ENCODE measurements at places on chromosomes 6 and 20. TPM values are rescaled to one million over a fixed set of nuclear protein-coding genes. Genes with fewer than 3 reads are reported as not detected.

Gene BPI
- total RNA-seq = not detected

Gene TOX2
- total RNA-seq = 0.32 TPM

DNA sequence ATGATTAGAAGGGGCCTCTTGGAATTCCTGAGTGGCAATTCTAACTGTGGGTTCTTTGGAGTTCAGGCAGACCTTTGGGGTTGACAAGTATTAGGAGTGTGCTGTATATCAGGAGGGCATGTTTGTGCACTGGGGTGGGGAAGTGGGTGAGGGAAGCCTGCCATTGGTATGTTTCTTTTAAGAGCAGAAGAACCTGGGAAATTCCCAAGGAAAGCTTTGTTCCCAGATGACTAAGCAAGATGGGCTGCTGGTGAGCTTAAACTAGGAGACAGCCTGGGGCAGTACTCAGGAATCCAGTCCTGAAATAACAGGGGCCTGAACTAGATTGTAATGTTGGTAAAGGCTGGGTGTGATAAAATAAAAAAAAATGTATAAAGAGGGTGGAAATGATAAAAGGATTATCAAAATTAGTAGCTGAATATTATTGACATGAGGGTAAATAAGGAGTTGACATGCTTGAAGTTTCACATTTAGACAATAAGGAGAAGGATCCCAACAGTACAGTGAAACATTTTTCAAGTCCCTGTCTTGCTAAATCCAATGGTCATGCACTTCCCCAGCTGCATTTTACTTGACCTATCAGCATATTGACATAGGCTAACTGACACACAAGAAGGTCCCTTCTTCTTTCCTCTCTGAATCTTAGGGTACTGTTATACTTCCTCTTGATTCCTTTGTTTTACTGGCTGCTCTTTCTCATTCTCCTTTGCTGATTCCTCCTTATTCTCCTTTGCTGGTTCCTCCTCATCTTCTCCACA is 18.4 kb upstream of the IFNGR1 start:
- DNase-seq = no peak

GRCh38 chr6:139436200-139436956 is 61.9 kb upstream of the CITED2 start:
- DNase-seq = no peak

Gene BACH2
- total RNA-seq = 5.9 TPM

DNA sequence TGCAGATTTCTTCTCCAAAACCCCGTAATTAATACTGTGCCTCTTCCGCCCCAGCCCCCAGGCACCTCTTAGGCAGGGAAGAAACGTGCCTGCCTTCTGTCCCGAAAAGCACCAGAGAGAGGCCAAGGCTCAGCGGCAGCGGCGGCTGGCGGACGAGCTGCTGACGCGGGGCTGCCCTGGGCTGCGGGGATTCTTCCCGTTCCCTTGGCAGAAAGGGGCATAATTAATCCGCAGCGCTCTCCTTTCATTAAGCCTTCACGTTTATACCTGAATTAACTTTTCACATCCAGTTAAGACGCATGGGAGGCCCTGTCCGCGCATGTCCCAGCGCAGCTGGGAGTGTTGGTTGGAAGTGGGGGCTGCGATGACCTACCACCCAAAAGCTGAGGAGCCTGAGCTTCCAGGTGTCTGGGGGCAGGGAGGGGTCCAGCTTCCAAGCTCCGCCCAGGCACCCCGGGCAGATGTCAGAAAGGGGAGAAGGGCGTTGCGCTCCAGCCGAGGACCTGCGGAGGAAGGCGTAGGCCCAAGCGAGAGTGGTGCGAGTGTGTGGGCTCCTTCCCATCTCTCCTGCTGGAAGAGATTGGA is 167.4 kb upstream of the LRFN2 start:
- no peak for DNase-seq

GRCh38 chr20:41309817-41310216 is 7.7 kb downstream of the ZHX3 start:
- DNase-seq = no peak

Gene LRRC73
- total RNA-seq = not detected

DNA sequence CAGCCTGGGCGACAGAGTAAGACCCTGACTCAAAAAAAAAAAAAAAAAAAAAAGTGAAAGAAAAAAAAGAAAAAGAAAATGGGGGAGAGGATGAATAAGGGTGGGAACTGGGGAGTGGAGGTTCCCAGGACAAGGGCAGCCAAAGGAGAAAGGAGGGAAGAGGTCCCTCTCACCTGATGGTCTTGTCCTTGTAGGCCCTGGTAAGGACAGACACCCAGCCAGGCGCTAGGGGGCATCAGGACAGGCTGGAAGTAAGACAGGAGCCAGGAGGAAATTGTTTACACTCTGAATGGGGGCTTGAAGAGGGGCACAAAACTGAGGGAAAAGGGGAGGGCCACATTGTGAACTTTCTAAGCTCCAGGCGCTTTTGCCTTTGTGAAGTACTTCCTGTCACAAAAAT is 2.3 kb upstream of the ALDH5A1 start:
- DNase-seq = no peak

- DNase-seq = no peak
Measured at GRCh38 chr6:17061097-17061496, 40.8 kb upstream of the STMND1 start.

DNA sequence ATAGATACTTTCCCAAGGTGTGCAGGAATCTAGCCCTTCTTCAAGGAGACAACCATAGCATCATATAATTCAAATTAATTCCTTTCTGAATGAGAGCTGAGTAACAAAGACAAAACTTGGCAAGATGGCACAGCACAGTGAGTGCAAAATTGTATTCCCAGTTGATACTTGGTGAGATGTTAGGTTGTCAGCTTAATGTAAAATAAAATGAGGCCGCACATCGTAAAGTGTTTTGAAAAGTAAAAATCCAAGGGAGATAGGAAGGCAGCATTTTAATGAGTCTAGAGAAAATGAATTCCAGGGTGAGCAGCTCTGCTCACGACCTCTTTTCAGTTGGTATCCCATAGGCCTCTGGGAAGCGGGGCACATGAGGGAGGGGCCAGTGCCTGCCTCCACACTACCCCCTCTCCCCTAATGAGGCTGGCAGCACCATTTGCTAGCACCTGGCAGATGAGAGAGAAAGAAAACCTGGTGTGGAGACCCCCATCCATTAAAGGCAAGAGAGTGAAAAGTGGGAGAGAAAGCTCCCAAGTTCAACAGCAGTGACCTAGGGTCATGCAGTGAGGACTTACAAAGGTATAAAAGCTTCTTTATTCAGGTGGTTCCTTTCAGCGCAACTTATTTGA is 158.4 kb downstream of the BTBD9 start:
- DNase-seq = no peak

DNA sequence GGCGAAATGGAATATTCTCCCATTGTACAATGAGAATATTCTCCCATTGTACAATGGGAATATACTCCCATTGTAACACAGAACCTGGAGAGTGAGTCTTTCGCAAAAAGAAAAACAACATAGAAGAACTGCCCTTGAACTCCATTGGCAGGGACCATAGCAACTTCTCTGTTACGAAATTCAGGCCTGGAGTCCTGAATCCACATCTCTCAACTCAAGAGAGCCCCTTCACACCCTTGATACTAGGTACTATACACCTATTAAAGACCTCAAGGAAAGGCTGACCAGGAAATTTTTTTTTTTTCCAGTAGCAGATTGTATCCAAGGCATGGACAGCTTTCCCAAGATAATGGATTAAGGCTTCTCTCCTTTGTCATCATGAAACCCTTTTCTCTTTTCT is 1687.0 kb downstream of the GRIK2 start:
- no peak for DNase-seq

Gene HDGFL1
- not detected for total RNA-seq

- DNase-seq = no peak
Measured at GRCh38 chr6:111832833-111833418, 40.3 kb downstream of the FYN start.

DNA sequence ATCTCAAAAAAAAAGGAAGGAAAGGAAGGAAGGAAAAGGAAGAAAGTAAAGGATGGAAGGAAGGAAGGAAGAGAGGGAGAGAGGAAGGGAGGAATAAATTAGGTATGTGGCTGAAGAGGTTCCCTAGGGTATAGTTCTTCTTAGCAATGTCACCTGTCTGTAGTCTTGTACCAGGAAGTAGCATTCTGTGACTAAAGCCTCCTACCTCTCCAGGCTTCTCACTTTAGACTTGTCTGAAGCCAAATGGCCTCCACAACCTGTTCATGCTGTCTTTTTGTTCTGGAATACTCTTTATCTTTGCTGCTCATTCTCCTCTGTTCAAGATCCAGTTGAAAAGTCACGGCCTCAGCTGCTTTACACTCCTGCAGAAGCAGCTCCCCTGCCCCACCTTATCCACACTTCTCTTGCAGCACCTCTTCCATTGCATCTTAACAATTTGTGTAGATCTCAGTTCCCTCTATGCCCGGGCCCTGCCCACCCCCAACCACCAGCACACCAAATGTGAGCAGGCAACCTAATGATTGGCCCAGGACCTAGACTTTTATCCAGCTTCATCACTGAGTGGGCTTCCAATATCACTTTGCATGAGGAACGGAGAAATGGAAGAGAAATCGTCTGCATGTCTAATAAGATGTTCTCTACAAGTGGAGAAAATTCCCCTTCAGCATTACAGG is 19.1 kb downstream of the GCNT2 start:
- no peak for DNase-seq

GRCh38 chr6:55980627-55981211 is 105.3 kb upstream of the BMP5 start:
- DNase-seq = no peak

Gene DLL1
- 5.3 TPM for total RNA-seq

DNA sequence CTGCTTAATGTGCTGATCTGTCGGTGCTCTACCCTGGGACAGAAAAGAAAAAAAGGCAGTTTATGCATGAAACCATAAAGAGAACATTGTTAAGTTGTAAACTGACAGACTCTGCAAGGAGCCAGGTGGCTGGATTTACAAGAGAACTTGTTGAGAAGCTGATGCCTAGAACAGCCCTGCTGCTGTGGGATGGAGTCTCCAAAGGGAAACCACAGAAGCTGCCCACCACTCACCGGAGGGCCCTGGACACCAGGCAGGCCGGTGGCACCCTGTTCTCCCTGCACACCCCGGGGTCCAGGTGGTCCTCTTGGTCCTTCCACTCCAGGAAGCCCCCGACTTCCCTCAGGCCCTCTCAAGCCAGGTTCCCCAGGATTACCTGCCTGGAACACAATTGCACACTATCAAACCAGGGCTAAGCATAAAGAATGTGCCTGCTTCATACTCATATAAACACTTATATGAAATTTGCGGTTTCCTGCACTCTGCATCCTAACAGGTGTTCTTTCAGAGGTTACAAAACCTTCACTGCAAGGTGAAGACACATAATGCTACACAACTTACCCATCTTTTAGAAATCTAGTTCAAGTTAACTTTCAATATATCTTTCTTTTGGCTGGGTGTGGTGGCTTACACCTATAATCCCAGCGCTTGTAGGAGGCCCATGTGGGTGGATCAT is 68.2 kb downstream of the COL9A1 start:
- no peak for DNase-seq

GRCh38 chr20:14566505-14566904 is 229.1 kb upstream of the FLRT3 start:
- DNase-seq = no peak

DNA sequence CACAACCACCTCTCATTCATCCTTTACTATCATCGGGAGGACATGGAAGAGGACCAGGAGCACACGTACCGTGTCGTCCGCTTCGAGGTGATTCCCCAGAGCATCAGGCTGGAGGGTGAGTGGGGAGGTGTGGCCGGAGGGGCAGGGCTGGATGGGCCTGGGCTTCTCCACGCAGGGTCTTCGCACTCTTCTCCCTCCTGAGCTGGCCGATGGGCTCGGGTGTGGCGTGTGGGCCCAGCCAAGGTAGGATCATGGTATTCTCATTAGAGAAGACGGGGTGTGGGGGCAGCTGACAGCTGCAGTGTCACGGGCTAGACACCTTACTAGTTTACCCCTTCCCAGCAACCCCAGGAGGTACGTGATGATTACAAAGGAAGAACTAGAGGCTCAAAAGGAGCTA is 33.5 kb downstream of the TM9SF4 start:
- DNase-seq = no peak

Gene PTK7
- 0.61 TPM for total RNA-seq

DNA sequence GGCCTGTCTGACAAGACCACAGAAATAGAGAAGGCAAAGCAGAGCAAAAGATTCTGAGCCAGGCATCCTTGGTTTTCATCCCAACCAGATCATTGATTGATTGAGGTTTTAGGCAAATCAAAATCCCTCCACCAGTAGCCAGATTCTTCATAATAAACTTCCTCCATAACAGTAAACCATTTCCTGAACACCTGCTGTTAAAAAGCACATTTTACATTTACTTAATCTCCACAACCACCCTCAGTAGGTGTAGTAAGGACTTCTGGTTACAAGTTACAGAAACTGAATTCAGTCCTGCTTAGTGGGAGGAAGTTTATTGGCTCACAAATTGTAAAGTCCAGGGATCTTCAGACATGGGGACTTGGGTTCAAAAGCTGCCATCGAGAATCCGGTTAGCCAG is 28.3 kb downstream of the EIF2S2 start:
- DNase-seq = no peak

Gene FAM83B
- 0.60 TPM for total RNA-seq

Gene KCNQ5
- total RNA-seq = 56.8 TPM

DNA sequence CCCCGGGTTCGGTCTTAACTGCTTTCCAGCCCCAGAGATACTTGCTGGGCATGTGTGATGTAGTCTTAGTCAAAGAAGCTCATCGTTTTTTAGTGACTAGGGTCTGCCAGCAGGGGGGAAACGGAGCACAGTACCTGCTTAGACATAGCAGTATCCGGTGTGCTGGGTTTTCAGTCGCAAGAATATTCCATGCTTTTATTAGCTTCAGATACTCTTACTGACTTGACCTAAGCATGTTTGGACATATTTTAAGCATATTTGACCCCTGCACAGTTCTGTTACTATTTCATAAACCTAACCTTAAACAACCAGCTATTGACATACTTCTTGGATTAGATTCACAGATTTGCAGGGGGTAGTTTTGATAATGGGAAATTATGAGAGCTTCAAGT is 3.0 kb downstream of the E2F3 start:
- DNase-seq = no peak

- no peak for DNase-seq
Measured at GRCh38 chr6:3751077-3751729, at the start of gene PXDC1. PXDC1 (minus strand) TSS chr6:3751713; CDS start chr6:3751531, 182 bp downstream.

GRCh38 chr6:169234634-169235033 is 19.0 kb downstream of the THBS2 start:
- DNase-seq = no peak

DNA sequence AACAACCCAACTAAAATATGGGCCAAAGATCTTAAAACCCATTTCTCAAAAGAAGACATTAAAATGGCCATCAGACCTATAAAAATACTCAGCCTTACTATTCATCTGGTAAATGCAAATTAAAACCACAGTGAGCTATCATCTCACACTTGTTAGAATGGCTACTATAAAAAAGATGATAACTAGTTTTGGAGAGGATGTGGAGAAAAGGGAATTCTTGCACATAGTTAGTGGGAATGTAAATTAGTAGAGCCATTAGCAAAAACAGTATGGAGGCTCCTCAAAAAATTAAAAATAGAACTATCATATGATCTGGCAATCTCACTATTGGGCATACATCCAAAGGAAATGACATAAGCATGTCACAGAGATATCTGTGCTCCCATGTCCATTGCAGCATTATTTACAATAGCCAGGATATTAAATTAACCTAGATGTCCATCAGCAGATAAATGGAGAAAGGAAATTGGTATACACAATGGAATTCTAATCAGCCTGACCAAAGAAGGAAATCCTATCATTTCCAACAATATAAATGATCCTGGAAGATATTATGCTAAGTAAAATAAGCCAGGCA is 2.9 kb downstream of the SIRPB1 start:
- no peak for DNase-seq
